HS-5 (cell line): ENCODE measurements at places on chromosomes 1 and 21.
A peak's percentile ranks its signal among the peaks of the same experiment; 100 is the strongest.

GRCh38 chr1:170214117-170215032 lies 68.6 kb downstream of the NTMT2 start:
- no peak for DNase-seq

- peak; percentile 80 for DNase-seq
Observed at GRCh38 chr1:192805832-192806323, 3.0 kb upstream of the RGS2 start.

- no peak for DNase-seq
Observed at GRCh38 chr1:201230676-201231075, 40.1 kb downstream of the IGFN1 start.

- no peak for DNase-seq
Observed at GRCh38 chr1:38848071-38848470, 11.5 kb downstream of the RRAGC start.

DNA sequence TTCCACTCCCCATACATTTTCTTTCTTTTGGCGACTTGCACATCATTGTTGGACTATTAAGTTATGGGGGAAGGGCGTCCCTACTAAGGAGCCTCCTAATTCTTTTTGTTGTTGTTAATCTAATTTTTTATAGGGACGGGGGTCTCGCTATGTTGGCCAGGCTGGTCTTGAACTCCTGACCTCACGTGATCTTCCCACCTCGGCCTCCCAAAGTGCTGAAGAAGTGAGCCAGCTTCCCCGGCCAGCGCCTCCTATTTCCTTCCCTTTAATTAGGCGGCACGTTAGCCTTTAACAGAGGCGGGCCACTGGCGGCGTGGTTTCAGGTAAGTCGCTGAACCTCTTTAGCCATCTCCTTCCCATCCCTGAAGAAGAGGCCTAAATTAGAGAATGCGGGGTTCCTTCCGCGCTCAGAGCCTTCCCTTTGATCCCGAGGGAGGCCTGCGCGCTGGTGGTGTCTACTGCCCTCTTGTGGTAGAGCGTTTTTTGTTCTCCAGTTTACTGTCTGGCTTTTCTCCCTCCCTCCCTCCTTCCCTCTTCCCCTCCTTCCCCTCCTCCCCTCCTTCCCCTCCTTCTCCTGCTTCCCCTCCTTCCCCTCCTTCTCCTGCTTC lies 38.1 kb downstream of the TNFRSF9 start:
- DNase-seq, result peak; percentile 34

GRCh38 chr1:179043266-179043665 lies 17.6 kb downstream of the FAM20B start:
- DNase-seq, result no peak

- DNase-seq, result no peak
Observed at GRCh38 chr1:151425103-151425502, 25.7 kb downstream of the PSMB4 start.

DNA sequence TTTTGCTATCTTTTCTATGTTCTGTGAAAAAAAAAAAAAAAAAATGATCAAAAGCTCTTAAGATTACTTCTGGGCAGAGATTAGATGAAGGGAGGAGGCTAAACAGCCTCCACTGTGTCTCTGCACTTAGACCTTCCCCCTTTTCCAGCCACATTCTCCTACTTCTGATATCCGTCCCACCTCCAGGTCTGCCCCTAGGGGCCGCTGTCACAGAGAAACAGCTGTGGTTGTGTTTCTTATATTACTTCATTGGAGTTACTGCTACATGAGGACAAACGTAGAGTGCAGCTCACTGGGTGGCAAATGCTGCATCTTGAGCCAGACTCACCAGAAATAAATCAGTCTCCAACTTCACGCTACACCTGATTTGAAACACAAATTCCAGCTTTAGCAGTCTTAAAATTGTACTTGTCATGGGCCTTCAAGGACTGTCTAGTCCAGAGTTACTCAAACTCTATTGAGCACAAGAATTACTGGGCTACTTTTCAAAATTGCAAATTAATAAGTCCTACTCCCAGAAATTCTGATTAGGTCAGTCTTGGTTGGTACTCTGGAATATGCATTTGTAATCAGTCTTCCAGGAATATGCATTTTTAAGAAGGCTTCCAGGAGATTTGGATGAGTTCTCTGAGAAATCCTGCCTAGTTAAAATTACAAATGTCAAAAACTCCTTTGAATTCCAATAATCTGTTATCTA lies 125.2 kb upstream of the PTBP2 start:
- DNase-seq, result no peak

DNA sequence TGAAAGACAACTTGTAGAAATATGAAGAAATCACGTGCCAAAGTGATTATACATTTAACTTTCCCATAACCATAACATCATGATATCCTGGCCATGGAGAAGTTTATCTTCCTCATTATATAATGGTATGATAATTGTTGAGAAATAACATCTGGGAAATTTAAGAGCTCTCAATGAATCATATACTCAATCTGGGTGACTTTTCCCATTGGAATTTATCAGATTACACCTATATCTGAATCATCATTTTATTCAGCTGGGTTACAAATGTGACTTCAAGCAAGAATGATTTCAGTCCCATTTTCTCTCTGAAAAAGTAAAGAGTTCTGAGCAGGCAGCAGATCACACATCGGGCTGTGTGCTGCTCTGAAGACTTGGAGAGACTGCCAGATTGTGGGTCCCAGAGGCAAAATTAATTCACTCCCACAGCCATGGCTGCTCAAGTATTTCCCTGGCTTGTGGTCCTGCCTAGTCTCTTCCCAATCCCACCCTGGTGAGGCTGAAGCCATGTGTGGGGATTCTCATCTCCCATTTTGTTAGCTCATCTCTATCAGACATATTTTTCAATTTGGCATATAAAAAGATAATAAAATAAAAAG lies 278.0 kb downstream of the MRPL39 start:
- DNase-seq, result peak; percentile 93

DNA sequence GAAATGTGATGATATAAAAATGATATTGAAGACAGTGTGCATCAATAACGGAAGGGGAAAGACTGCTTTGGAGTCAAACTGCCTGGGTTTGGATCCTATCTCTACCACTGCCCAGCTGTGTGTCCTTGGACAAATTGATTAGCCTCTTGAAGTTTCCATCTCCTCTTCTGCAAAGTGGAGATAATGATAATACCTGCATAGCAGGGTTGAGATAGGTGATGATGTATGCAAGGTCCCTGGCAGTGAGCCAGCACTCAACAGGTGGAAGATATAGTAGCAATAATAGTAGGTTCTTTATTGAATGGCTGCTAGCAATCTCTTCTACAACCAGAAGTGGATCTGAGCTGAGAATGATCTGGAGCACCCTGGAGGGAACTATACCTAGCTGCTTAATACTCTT lies 166.7 kb downstream of the MIS18A start:
- DNase-seq, result no peak

DNA sequence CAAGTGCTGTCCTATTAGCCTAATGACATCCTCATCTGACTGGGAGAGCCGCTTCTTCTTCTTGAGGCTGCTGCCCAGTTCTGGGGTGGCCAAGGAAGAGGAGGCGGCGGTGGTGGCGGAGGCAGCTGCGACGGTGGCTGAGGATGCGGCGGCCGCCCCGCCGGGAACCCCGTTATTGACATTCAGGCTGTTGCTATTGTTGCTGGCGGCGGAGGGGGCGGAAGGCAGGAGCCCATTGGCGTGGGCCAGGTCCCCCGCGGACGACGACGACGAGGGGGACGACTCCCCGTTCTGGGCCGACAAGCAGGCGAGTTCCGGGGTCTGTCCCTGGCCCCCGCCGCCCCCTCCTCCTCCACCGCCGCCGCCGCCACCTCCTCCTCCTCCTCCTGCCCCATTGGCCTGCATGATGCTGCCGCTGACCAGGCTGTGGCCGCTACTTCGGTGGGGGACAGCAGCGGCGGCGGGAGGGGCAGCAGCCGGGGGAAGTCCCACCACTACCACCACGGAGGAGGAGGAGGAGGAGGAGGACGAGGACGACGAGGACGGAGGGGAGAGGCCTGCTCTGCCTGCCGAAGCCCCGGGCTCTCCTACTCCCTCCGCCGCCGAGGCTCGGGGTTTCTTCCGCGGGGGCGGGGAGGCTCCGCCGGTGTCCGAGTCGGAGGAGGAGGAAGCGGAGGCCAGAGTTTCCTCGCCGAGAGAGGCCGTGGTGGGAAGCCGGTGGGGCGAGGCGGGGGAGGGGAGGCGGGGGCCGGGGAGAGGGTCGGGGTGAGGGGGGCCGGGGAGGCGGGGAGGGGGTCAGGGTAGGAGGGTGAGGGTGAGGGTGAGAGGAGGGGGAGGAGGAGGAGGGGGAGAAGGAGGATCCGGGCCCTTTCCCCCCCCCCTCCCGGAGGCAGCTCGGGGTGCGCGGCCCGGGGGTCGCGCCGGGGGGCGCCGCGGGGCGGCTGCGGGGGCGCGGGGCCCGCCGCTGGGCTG lies 610 bp downstream of the WDR26 start:
- no peak for DNase-seq

DNA sequence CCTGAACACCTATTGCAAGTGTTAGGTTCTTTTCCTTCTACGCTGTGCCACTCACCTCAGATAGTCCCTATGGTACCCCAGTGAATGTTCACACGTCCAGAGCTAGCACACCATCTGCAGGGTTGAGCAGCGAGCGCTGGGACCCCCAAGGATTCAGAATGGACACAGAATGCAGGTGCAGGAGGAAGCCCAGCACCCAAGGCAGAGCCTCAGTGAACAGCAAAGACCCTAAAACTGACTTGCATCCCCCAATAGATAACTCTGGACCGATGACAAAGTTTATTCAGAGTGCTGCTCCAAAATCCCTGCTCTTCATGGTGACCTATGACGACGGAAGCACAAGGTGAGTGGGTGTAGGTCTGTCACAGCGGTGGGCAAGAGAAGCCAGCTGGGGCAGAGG lies 15.1 kb upstream of the MX2 start:
- no peak for DNase-seq

DNA sequence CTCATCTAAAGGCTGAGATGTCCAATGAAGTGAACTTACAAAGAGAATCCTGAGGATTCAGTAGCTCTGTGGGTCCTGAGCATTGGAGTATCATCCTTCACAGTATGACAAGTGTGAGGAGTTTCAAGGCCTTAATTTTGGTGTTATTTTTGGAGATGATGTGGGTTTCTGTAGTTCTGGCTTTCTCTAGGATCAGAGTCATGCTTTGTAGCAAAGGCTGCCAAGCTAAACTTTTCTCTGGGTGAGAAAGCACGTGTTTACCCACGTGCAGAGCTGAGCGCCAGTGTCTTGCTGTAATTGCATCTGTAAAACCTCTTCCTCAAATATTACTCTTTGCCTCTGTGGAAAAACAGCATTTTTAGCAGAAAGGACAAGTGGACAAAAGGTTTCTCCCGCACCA lies 387.8 kb upstream of the LYPLAL1 start:
- no peak for DNase-seq

DNA sequence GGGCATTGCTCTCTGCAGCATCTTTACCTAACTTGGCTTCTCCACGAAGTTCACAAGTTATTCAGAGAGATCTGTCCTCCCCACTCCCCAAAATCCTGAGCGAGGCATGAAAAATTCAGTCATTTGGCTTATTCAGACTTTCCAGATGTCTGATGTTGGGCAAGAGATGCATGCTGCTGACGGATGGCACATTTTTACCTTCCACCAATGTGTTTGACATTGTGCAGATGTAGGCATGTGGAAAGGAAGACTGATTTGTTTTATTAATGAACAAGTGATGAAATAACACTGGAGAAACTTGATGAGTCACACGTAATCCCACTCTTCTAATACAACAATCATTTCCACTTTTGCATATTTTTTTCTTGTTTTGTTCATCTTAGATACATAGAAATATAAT lies 86.7 kb downstream of the C1orf94 start:
- no peak for DNase-seq

- no peak for DNase-seq
Observed at GRCh38 chr1:115839029-115839678, 1.8 kb downstream of the NHLH2 start.

- no peak for DNase-seq
Observed at GRCh38 chr1:52368383-52369172, 2.6 kb upstream of the CC2D1B start.

GRCh38 chr21:45308194-45309068 lies 20.7 kb upstream of the POFUT2 start:
- DNase-seq, result no peak

GRCh38 chr1:182181167-182181572 lies 119.7 kb upstream of the ZNF648 start:
- DNase-seq, result no peak

- DNase-seq, result no peak
Observed at GRCh38 chr1:179302070-179302469, 8.5 kb downstream of the SOAT1 start.

DNA sequence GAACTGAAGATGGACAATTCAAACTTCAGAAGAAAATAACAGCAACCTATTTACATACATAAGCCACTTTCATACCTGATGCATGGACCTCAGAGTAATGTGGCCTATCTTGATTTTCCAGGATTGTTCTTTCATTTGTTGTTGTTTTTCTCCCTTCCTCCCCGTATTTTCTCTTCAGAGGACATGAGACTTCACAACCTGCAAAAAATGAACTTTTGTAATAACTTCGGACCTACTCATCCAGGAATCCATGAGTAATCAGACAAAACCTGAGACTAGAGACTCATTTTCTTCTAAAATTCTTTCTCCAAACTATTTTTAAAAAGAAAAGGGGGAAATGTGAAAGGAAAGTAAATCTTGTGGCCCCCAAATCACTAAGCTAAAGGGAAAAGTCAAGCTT lies 17.6 kb upstream of the PLA2G5 start:
- DNase-seq, result peak; percentile 18

GRCh38 chr1:58460469-58460868 lies 86.1 kb downstream of the OMA1 start:
- no peak for DNase-seq

GRCh38 chr1:48196237-48196636 lies 26.3 kb upstream of the SLC5A9 start:
- no peak for DNase-seq

GRCh38 chr1:102252731-102253505 lies 256.2 kb upstream of the OLFM3 start:
- no peak for DNase-seq

- no peak for DNase-seq
Observed at GRCh38 chr21:28916150-28916893, 76.4 kb downstream of the LTN1 start.

GRCh38 chr1:38585460-38585859 lies 274.1 kb downstream of the RRAGC start:
- no peak for DNase-seq

DNA sequence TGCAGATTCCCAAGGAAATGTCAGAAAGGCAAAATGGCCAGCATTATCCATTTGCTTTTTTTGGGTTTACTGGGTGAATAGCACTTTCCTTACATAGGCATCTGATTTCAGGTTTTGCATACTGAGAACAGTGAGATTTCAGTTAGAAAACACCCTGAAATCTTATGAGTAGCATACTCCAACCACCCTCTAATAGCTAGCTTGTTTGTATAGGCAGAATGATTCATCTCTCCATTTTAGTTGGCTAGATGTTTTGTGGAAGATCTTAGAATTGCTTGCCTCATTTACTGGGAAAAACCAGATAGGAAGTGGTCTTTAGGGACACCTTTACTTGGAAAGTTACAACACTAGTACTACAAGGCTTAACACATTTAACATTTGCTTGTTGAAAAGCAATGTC lies 10.4 kb downstream of the KYAT3 start:
- no peak for DNase-seq

- no peak for DNase-seq
Observed at GRCh38 chr1:172185211-172185610, 235.3 kb upstream of the C1orf105 start.
